Activated CD4-positive, CD25-positive, alpha-beta regulatory T cell treated with anti-CD3 and anti-CD28 coated beads, Interleukin-2, amount 50 U/mL, for 16 hours (primary cell): ENCODE measurements at places on chromosomes 3 and 15.

GRCh38 chr3:126294211-126294808 lies 62.9 kb downstream of the KLF15 start:
- no peak for DNase-seq

- no peak for DNase-seq
Observed at GRCh38 chr3:126685493-126685892, 18.5 kb upstream of the CHCHD6 start.

- DNase-seq: no peak
Observed at GRCh38 chr15:51097553-51098330, 3.0 kb upstream of the TNFAIP8L3 start.

- no peak for DNase-seq
Observed at GRCh38 chr3:11582191-11582968, 61.3 kb downstream of the VGLL4 start.

GRCh38 chr3:39276746-39277145 lies 3.1 kb downstream of the CX3CR1 start:
- DNase-seq: no peak

GRCh38 chr3:171206283-171206682 lies 179.8 kb upstream of the SLC2A2 start:
- DNase-seq: no peak

- no peak for DNase-seq
Observed at GRCh38 chr3:152574461-152575079, 260.4 kb upstream of the P2RY1 start.

GRCh38 chr15:66803182-66803729 lies 101.2 kb downstream of the SMAD6 start:
- no peak for DNase-seq

- DNase-seq: no peak
Observed at GRCh38 chr3:53519065-53519709, 24.8 kb downstream of the CACNA1D start.

- no peak for DNase-seq
Observed at GRCh38 chr3:34053626-34054025, 255.2 kb downstream of the PDCD6IP start.

GRCh38 chr3:55471522-55472280 lies 15.4 kb downstream of the WNT5A start:
- DNase-seq: no peak

GRCh38 chr15:90619468-90619867 lies 89.7 kb downstream of the CRTC3 start:
- DNase-seq: no peak

DNA sequence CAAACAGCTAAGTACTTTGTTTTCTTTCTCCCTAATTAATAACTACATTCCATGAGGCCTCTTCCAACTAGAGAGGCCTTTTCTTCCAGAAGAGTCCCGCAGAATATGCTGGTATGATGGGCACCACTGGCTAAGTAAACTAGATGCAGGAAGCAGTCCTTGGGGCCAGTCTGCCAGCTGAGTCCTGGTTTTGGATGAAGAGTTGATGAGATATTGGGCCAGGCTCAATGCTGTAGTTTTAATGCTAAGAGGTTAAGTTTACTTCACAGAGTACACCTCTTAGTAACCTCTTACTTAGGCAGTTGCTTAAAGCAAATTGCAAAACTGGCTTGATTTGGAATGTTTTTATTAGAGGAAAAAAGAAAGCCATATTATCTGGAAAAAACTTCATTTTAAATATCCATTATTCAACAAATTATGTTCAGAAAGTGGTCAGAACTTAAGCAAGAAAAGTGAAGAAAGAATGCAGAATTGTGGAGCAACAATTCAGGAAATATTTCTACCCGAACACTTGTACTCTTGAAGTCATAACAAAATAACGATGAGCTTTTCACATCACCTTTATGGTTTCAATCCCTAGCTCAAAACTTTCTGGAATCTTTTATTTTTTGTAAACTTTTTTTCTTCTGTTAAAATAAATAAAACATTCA lies 178.4 kb upstream of the CDIN1 start:
- DNase-seq: no peak

DNA sequence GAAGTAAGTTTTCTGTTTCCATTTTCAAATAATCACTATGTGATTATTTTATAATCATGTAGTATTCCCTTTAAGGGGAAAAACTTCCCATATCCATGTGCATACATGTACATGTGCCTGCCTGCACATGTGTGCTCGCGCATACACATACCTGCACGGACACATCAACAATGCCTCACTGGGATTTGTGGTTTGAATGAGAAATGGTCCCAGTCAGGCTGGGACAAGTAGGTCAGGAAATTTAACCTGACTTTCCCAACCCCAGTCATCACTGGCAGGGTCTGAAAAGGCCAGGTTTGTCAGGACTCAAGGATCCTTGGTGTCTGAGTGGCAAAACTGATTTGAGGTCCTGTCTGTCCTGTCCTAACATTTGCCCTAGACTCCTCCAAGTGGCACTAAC lies 109.3 kb upstream of the MRPS22 start:
- DNase-seq: no peak
